ENCODE measurements at places on chromosomes 4 and X.

- DNase-seq = no peak
Observed at GRCh38 chrX:55767100-55767499, 49.6 kb downstream of the RRAGB start.

DNA sequence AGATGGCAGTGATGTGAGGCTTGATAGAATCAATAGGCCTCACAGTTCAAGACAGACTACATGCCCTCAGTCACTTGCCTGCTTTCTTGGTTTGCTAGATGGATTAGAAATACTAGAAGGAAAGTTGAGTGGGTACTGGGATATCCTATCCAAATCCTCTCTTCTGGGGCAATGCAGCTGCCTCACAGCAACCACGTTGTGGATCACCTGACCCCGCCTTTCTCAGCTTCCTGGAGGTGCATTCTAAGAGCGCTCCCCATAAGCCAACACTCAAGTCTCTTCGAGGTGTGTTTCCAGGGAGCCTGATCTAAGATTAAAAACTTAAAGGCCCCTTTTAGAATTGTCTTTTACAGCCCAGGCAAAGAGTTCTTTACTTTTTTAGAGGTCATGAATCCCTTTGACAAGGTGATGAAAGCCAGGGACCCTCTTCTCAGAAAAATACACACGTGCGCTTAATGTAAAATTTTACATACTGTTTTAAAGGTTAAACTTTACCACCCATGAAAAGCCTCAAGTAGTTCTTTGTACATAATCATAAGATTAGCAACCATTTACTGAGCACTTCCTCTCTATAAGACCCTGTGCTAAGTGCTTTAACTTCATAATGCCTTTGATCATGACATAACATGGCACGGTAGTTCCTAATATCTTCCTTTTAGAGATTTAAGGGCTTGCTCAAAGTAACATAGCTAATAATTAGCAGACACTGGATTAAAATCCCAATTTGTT, 840 bp upstream of the RPL34 start:
- DNase-seq = peak; percentile 45

- no peak for DNase-seq
Observed at GRCh38 chr4:150318527-150318926, 240.3 kb downstream of the DCLK2 start.

- DNase-seq = no peak
Observed at GRCh38 chr4:6245246-6246169, 24.1 kb upstream of the WFS1 start.

- peak; percentile 55 for DNase-seq
Observed at GRCh38 chrX:40281336-40282005, 183.7 kb upstream of the BCOR start.

DNA sequence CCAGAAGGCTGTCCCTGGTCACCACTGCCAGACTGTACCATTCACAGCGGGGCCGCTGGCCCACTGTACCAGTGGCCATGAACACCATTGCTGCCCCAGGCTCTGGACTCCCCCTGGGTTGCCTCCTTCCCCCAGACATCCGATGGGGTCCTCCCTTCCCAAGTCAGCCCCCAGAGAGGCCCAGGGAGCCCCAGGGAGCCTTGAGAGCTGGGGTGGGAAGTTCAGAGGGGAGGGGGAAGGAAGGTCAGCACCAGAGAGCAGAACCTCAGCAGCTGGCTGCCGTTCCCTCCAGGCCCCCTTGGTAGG, 441 bp upstream of the ARHGAP4 start:
- DNase-seq = no peak

- no peak for DNase-seq
Observed at GRCh38 chr4:15031993-15032675, 29.9 kb downstream of the CPEB2 start.

GRCh38 chr4:8894424-8894816, 22.8 kb upstream of the HMX1 start:
- DNase-seq = no peak

- no peak for DNase-seq
Observed at GRCh38 chr4:122533841-122534240, 77.3 kb upstream of the IL2 start.

DNA sequence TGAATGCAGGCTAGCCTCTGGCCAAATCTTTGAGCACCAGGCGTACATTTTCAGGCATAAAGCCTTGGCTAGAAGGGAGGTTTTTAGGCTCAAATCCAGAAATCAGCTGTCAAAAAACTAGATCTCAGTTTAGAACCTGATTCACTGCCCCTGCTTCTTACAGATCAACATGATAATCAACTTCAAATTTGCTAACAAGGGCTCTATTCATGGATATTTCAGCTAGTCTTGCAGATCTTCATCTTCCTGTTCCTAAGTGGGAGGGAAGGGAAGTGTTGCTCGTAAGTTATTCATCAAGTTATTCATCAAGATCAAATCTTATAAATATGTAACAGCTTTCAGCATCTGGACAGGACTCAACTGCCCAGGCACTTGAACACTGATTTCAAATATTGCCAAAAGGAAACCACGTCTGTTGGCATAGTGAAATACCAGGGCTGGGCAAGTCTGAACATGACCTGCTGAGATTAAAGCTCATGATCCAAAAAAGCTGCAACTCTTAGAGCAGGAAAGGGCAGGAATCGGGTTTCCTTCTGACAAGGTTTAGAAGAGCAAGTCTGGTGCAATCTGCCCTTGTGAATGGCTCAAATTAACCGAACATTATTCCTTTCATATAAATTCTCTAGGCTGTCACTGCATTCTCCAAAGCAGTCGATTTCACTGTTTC, 200.3 kb downstream of the PDGFC start:
- peak; percentile 45 for DNase-seq

DNA sequence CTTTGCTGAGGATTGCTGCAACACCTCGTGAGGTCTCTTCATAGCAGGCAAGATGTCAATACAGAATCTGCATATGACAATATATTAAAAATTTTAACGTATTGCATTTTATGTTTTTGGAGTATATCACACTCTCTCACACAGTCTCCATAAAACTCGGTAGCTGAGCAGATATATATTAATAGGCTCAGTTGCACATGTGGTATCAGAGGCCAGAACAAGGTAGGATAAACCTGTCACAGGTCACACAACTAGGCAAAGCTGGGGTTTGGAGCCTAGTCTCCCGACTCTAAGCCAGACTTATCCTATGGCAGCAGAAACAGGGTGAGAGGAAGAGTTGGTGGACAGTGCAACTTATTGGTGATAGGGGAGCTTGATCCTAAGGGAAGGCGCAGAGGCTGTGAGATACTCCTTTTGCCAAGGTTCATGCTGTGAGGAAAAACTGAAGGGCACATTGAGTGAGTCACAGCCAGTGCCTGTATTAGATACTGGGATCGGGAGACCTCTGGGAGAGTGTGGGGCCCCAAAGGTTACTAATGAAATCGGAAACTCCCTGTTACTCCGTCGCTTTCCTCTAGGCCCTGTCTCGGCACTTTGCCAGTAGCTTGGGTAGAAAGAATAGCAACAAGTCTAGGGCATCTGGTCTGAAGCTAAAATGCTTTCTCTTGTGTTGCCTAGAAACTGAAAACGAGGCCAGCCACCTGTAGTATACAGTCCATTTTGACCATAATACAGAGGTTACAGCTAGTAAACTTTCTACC, 195.7 kb downstream of the ARHGAP10 start:
- no peak for DNase-seq

GRCh38 chr4:5127556-5127955, 76.3 kb downstream of the STK32B start:
- no peak for DNase-seq

DNA sequence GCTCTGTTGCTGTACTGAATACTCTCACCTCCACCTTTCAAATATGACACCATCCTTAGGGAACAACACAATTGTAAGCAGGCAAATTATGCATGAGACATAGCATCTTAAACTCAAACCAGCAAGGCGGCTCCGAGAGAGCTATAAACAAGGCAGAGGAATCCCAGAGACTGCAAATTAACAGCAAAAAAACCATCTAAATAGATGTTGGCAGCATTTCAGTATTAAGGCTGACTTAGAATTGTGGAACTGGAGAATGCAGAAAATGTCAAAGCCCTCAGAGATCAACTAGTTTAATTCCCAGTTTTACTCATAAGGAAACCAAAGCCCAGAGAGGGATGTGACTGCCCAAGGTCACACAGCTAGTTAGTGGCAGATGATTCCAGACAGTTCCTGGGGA, 37.2 kb upstream of the SPANXC start:
- DNase-seq = no peak

DNA sequence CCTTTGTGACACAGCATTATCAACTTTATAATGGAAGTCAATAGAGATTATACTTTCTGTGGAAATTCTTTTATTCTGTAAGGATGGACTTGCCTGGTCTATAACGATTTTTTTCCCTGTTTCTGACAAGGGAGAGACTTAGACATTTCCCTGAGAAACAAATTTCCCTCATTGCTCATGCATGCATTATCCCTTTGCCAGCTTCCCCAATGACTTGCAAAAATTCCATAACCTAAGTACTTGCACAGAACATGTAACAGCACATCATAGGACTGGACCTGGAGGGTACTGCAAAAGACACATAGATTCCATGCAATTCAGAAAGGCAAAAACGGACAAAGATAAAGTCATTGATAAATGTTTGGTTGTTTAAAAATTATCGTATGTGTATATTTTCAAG, 166.7 kb downstream of the FHIP1A start:
- DNase-seq = no peak

DNA sequence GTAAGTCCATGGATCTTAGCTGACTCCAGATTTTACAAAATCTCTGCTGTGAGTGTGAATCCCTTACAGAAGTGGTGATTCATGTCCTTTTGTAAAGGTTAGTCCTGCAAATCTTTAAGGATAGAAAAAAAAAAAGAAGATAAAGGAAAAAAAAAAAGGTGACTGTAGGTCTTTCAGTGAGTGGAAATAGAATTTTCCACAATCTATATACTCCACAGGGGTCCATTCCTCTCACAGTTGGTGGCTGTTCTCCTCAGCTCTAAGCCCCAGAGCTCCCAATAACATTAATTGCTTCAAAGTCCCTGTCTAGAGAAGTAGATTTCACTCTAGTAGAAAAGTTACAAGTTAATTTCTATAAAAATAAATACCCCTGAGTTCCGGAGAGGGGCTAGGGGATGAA, 189.1 kb downstream of the NDST4 start:
- no peak for DNase-seq
